ENCODE measurements at places on chromosomes 11 and 22.

DNA sequence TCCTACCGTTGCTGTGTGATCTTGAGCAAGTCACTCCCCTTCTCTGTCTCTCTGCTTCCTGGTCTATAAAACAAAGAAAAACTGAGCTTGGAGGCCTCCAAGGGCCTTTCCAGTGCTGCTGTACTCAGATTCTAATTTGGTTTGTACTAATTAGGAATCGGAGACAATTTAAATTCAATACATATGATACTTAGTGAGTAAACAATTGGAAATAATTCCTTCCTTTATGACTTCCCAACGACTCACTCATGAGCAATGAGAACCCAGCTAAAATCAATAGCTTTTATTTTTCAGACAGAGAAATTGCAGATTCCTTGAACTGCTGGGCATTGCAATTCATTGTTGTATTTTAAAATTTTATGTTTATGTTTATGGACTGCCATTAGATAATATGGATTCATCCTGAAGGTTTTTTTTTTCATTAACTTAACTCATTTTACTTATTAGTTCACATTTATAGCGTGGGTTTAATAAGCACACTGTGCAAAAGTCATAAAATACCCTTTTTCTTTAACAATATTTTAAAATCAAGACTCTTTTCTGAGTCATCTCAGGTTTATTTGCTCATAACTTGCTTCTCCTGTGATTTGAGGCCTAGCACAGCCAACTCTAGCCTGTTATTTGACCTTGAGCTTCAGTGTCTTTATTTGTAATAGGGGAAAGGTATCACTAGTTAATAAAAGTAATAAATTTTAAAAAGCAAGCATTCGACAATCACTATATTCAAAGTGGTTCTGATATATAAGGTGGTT is 95.8 kb downstream of the TP53I11 start:
- no peaks in the 10 kb centered on the region for H3K4me1 ChIP-seq
- no peaks in the 10 kb centered on the region for H3K36me3 ChIP-seq
- H3K27me3 ChIP-seq, result no peaks in the 10 kb centered on the region

- DNase-seq, result no peak
- H3K27me3 ChIP-seq, result no peaks in the 10 kb centered on the region
- H3K4me1 ChIP-seq, result no peaks in the 10 kb centered on the region
- H3K36me3 ChIP-seq, result no peaks in the 10 kb centered on the region
Observed at GRCh38 chr11:46860218-46860617, 14.1 kb upstream of the CKAP5 start.

GRCh38 chr11:120288021-120288420 is 37.1 kb upstream of the TLCD5 start:
- no peaks in the 10 kb centered on the region for H3K27me3 ChIP-seq
- no peak overlapping the region for H3K4me3 ChIP-seq
- no peak overlapping the region for H3K27ac ChIP-seq

DNA sequence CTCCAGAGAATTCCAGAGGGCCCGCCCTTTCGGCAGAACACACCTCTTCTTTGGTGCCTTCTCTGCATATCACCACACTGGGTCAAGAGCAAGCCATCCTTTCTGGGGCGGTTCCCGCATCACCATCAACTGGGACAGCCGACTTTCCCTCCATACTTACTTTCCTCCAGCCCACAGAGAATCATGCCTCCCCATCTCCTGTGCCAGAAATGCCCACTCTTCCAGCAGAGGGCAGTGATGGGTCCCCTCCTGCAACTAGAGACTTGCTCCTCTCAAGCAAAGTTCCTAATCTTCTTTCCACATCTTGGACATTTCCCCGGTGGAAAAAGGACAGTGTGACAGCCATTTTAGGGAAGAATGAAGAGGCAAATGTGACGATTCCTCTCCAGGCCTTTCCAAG is 157.7 kb downstream of the C11orf91 start:
- no peak overlapping the region for H3K27ac ChIP-seq
- no peak overlapping the region for H3K4me3 ChIP-seq
- no peaks in the 10 kb centered on the region for H3K27me3 ChIP-seq
- H3K4me1 ChIP-seq, result no peaks in the 10 kb centered on the region
- no peak for DNase-seq

- H3K27me3 ChIP-seq, result no peaks in the 10 kb centered on the region
- DNase-seq, result no peak
- H3K27ac ChIP-seq, result no peak overlapping the region
- H3K4me3 ChIP-seq, result no peak overlapping the region
Observed at GRCh38 chr11:44998051-44998450, 47.4 kb upstream of the TP53I11 start.

GRCh38 chr11:50188040-50188439 is 155.4 kb downstream of the OR4C45 start:
- H3K27ac ChIP-seq, result no peak overlapping the region
- H3K4me3 ChIP-seq, result no peak overlapping the region
- no peaks in the 10 kb centered on the region for H3K27me3 ChIP-seq
- H3K4me1 ChIP-seq, result no peaks in the 10 kb centered on the region
- no peaks in the 10 kb centered on the region for H3K36me3 ChIP-seq
- no peak for DNase-seq

DNA sequence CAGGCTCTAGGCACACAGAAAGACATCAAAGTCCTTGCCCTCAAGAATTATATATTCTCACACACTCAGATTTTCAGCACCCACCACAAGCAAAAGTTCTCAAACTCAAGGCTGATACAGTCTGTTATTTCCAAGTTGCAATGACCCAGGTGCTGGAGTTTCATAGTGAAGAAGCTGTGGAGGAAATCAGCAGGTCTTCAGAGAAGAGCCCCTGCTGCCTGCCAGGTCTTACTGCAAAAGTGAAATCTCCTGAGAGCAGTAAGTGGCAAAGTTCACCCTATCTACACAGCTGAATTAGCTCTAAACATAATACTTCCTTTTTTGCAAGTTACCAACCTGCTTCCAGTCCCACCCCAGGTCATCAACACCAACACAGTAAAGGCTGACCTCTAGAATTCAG is 64.6 kb downstream of the RPL27A start:
- no peaks in the 10 kb centered on the region for H3K4me1 ChIP-seq
- no peak for DNase-seq
- no peak overlapping the region for H3K27ac ChIP-seq
- H3K36me3 ChIP-seq, result no peaks in the 10 kb centered on the region
- no peak overlapping the region for H3K4me3 ChIP-seq
